ENCODE measurements at places on chromosomes 11 and 22. TPM values are rescaled to one million over a fixed set of nuclear protein-coding genes. Genes with fewer than 3 reads are reported as not detected.

GRCh38 chr22:46661221-46661851 lies 41.1 kb downstream of the GRAMD4 start:
- no peak for DNase-seq

Gene CHCHD10
- polyA plus RNA-seq: 48.9 TPM

GRCh38 chr11:126193038-126193478 lies 18.4 kb downstream of the RPUSD4 start:
- DNase-seq: no peak

Gene CHRM1
- polyA plus RNA-seq: not detected

- DNase-seq: no peak
Observed at GRCh38 chr11:120340529-120340928, 4.3 kb downstream of the ARHGEF12 start.
